ENCODE measurements at places on chromosomes 4 and X.

- no peak for DNase-seq
These were observed 361.6 kb upstream of the SPOCK3 start for GRCh38 chr4:167595898-167596297.

DNA sequence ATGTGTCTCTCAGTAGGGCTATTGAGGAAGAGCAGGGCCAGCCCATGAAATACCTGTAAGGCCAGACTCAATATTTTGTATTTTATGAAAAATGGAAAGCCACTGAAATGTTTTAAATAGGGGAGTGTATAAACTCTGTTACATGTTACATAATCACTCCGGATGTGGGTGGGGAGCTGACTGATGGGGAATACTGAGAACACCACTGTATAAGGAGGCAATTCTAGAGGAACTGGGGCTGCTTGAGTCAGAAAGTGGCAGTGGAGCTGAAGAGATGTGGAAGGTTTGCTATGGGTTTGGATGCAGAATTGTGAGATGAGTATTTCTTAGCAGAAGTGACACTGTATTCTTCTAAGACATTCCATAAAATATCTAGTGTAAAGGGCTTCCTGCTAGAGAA, 647.8 kb upstream of the LCORL start:
- DNase-seq: no peak

DNA sequence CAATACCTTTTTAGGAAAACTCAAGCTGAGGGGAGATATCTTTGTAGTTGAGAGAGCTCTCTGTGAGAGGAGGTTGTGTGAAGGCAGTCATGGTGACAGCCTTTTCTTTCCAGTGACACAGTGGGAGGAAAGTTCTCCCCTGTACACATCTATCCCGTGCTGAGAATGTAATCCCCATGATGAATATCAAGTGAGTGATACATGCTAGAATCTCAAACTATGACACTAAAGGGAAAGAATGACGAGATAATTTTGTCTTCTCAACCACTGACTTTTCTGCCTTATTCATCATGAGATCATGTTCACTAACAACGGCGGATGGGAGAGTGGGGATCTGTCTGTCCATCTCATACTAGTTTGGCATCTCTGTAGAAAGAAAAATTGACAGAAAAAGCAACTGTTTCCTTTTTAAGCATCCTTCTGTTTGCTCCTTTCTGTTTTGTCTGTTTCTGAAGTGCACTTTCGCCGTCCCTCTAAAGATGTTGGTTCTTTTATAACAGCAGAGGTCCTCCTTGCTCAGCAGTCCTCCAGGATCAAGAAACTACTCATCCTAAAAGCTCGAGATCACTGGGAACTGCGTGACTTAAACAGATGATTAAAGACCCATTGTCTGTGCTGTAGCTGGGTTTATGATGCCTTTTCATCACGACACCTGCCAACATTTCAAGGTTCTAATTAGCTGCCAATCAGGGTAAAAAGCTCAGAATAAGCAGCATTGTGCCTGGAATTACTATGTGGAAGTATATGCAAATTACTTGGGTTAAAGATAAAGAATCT, 137.6 kb downstream of the DCK start:
- peak; percentile 55 for DNase-seq

- no peak for DNase-seq
These were observed 49.5 kb downstream of the JADE3 start for GRCh38 chrX:46961574-46962283.

DNA sequence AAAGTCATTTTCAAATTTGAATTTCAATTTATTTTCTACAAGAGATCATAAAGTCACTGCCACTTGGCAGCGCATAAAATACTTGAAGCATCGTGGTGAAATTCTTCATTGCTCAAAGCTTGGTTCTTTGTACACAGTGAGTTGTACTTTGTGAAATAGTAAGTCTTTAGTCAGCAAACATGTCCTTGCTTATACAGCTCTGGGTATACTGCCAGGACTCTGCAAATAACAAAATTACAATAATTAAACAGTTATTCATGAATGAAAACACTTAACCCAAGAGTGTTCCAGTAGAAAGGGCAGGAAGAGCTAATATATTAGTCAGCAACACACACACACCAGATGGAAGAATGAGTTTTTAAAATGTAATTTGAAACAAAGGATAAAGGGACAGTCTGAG, 1300.9 kb upstream of the DIAPH2 start:
- no peak for DNase-seq

DNA sequence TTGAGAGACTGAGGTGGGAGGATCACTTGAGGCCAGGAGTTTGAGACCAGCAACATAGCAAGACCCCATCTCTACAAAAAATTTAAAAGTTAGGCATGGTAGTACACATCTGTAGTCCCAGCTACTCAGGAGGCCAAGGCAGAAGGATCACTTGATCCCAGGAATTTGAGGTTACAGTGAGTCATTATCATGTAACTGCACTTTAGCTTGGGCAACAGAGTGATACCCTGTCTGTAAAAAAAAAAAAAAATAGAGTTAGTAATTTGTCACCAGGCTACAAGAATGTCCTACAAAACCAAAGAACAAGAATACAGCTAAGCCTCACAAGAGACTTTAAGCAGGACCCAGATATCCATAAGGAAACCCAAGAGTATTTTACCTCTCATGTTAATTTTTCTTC, 27.0 kb upstream of the RAB28 start:
- peak; percentile 42 for DNase-seq

DNA sequence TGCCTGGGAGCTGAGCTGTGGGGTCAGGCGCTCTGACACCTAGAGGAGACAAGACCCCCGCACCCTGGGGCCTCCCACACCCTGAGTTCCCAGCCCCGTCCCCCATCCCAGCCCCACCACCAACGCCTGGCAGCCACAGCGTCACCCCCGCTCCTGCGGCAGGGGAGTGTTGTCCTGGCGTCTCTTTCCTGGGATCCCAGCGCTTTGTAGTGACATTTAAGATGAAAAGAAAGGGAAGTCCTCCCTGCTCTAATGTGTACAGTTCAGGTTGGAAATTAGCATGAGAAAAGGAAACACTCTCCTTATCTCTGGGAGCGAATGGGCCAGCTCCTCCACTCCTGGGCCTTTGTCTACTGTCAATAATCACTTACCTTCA, 112.1 kb downstream of the FAM53A start:
- no peak for DNase-seq

DNA sequence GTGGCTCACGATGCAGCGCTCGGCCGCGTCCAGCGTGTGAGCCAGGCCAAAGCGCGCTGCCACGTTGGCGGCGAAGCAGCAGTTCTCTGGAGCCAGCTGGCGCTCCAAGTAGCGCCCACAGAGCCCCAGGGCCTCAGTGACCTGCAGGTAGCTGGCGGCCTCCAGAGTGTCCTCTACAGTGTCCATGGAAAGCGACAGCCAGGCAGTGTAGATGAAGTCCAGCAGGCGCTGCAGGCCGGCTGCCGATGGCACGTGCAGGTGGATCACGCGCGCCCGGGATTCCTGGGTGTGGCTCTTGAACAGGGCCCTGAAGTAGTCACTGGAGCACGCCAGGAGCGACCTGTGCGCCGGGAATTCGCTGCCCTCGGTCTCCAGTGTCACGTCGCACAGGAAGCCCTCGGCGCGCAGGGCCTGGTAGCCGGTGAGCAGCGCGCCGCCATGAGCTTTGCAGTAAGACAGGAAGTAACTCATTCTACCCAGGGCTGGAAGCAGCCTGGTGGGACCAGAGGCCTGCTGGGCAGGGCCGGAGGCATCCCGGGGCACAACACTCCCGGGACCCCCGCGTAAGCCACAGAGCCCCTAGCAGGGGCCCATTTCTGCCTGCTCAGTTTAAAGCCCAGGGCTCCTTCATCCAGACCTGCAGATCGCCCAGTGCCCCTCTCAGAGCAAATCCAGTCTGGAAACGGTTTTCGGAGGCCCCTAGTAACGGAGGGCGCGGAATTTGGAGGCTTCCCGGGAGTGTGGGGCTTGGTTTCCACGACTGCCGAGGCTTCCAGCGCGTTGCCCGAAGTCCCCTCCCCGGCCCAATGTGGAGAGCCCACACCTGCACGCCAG, 595 bp downstream of the KLHL34 start:
- no peak for DNase-seq

GRCh38 chr4:125639182-125639621, 324.4 kb downstream of the FAT4 start:
- peak; percentile 81 for DNase-seq

GRCh38 chr4:41611881-41612871, 74.2 kb downstream of the LIMCH1 start:
- DNase-seq: peak; percentile 86

DNA sequence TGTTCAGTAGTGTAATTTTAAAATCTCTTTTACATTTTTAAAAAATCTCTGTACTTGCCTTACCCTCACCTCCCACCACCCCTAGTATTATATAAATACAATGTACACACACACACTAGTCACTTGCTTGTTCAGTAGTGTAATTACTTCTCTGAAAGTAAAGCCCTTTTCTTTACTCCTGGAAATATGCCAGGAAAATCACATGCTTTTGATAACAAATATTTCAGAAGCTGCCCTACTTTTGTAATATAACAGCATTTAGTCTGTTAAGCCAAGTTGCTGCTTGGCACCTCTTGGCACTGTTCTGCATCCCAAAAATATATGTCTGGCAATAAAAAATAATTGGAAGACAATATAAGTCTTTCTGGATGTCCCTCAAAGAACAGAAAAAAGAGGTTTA, 172.8 kb upstream of the APOOL start:
- no peak for DNase-seq

DNA sequence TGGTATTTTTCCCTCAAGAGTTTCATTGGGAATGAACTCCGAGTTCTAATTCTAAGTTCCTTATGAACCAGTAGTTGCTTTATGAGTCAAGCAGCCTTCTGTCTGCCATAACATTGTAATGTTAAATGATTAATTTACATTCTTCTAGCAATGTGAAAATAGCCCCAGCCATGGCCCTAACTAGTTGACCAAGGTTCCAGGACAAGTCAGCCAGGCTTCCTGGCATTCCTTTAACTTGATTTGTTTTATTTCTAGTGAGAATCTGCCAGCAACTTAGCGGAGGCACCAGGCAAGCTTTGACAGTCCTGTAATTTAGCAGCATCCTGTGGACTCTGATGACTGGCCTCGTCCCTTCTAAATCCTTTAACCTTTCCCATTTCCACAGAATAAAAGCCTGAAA, 69.0 kb downstream of the GLRA2 start:
- peak; percentile 2 for DNase-seq

DNA sequence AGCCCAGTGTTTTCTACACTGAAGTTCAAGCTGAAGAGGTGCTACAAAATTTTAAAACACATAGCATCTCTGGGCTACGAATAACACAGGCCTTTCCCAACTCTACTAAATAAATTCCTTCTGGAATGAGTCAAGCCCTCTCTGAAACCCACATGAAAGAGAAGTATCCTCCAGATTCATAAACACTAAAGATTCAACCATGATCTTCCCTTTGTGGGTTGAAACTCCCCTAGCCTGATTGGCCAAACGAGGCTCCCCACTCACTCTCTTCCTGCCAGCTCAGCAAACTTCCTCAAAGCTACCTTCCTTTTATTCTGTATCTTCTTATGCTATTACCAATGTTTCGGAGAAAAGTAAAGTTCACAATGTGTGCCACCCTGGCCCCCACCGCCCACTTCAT, 95.4 kb downstream of the NKX6-1 start:
- peak; percentile 54 for DNase-seq

DNA sequence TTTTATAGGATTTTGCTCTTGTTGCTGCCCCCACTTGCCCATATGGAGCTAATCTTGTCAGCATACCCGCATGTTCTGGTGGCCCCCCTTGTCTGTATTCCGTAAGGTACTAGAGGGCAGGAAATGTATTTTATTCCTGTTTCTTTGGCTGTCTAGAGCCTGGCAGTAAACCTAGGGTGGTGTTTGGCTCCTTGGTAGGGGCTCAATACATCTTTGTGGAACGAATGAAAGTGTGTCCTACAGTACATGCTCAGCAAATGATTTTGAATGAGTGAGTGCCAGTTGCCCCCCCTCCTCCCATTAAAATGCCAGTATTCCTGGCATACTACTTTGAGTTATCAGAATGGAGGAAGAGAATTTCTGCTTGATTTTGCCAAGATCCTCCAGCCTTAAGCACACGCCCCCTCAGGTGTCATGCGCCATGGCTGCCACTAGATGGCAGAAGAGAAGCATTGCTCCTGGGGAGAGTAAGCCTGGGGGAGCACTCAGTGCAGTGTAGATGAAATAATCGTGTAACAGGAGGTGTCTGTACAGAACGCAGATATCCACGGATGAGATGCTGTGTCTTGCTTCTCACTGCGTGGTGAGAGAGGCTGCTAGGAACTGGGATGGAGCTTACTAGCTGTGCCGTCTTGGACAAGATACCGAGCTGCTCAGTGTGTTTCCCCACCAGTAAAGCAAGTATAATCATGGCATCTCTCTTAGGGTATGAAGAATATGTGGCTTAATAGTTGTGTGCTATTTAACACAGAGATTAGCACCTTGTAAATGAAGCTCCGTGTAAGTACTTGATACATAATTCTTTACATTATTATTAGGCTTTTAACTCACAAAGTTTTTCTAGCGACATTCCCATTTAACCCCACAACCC, 17.2 kb upstream of the RNF212 start:
- DNase-seq: peak; percentile 61

- peak; percentile 84 for DNase-seq
These were observed 13.0 kb upstream of the ARX start for GRCh38 chrX:25028726-25029125.

- no peak for DNase-seq
These were observed 14.3 kb downstream of the SPCS3 start for GRCh38 chr4:176334066-176334465.

- no peak for DNase-seq
These were observed 60.6 kb downstream of the PHOX2B start for GRCh38 chr4:41687971-41688370.

- peak; percentile 95 for DNase-seq
These were observed 268.0 kb downstream of the ADGRL3 start for GRCh38 chr4:61468024-61468720.

DNA sequence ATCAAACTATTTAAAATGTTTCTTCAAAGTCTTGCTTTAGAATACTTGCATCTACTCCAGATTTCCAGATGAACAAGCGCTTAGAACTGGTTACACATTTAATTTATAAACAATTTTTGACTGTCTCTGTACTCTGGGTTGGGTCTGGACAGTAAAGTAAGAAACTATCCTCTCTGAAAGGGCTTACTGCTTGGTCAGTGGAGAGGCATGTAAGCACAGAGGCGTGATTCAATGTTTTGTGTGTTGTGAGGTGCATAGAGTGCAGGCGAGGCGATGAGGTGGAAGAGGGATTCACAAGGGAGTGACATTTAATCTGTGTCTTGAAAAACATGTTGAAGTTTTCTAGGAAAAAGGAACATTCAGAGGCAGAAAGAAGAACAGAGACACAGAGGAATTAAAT, 231.4 kb downstream of the VEGFC start:
- DNase-seq: no peak

- DNase-seq: no peak
These were observed 101.7 kb downstream of the CPZ start for GRCh38 chr4:8694226-8694625.

- DNase-seq: no peak
These were observed 631.6 kb downstream of the PCDH18 start for GRCh38 chr4:136900696-136901095.

DNA sequence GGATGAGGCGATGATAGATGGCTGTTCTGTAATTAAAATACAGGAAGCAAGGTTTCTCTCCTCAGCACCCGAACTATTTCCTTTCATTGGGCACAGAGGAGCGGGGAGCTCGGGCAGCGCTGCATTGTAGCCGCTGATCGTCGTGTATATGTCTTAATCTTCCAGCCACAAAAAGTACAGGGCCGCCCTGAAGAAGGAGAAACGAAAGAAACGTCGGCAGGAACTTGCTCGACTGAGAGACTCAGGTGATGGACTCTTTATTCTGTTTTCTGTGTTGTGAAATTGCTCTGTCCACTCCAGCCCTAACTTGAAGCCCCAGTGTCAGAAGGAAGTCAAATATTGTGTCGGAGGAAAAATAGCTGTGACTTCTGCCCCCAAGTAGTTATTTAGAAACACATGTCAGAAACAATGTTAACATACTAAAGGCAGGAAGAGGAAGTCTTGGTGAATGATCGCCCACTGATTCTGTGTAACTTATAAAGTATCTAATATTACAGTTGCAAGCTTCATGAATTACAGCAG, 546 bp downstream of the ZRSR2 start:
- DNase-seq: peak; percentile 13
